Large intestine (tissue), 12 donors: ENCODE measurements at places on chromosomes 16 and 17.

- no peaks in the 10 kb centered on the region for H3K27me3 ChIP-seq
- no peak overlapping the region for H3K4me3 ChIP-seq
- no peak for DNase-seq
- no peaks in the 10 kb centered on the region for H3K4me1 ChIP-seq
Measured at GRCh38 chr16:26464576-26465266, 602.0 kb upstream of the C16orf82 start.

- H3K36me3 ChIP-seq, result no peaks in the 10 kb centered on the region
- peaks cover 2% of the 10 kb centered on the region for H3K27me3 ChIP-seq
- H3K27ac ChIP-seq, result no peak overlapping the region
- H3K4me1 ChIP-seq, result no peaks in the 10 kb centered on the region
- no peak for DNase-seq
Measured at GRCh38 chr17:48333034-48333530, 96.9 kb downstream of the SKAP1 start.

- H3K4me3 ChIP-seq, result no peak overlapping the region
- no peak overlapping the region for H3K27ac ChIP-seq
- DNase-seq, result peak; percentile 77
- no peaks in the 10 kb centered on the region for H3K4me1 ChIP-seq
Measured at GRCh38 chr16:10629592-10629963, 49.2 kb upstream of the EMP2 start.

DNA sequence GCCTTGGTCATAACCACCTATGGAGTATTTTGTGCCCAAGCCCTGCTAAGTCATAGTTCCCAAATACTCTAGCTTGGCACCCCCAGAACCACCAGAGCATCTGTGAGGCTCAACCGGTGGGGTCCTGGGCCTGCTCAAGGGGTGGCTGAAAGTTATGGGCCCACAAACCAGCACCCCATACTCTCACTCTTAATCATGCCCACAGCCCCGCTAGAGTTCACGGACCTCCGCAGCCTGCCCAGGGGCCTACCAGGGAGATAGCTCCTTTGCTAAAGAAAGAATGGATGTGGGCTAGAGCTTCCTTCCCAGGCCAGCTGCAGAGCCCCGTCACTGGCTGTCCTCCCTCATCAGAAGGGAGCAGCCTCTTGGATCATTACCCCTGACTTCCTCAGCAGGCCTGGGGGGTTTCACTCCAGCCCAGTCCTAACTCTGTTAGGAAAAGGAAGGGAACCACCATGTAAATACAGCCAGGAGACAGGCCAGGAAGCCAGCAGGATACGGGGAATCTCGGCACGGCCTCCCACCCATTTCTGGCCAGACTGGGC is 1.4 kb downstream of the GIT1 start:
- no peak for DNase-seq
- H3K36me3 ChIP-seq, result peaks cover 6% of the 10 kb centered on the region
- peaks cover 45% of the 10 kb centered on the region for H3K4me1 ChIP-seq
- no peaks in the 10 kb centered on the region for H3K27me3 ChIP-seq

DNA sequence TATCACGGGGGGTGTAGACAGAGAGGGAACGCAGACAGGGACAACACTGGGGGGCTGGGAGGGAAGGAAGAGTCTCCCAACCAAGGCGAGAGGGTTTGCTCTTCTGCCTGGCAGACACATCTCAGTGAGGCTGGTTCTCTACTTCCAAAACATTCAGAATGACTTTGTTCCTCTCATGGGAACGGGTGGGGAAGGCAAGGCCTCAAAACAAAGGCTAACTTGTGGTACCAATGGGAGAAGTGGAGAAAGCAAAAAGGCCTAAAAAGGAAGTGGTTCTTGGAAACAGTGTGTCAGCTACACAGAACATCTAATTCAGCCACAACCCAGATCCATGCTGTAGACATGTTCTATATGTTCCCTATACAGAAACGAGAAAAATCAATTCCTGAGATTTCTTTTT is 7.5 kb downstream of the FLOT2 start:
- no peak overlapping the region for H3K4me3 ChIP-seq
- no peak for DNase-seq
- no peaks in the 10 kb centered on the region for H3K27me3 ChIP-seq
- H3K27ac ChIP-seq, result no peak overlapping the region
- H3K36me3 ChIP-seq, result peaks cover 32% of the 10 kb centered on the region

DNA sequence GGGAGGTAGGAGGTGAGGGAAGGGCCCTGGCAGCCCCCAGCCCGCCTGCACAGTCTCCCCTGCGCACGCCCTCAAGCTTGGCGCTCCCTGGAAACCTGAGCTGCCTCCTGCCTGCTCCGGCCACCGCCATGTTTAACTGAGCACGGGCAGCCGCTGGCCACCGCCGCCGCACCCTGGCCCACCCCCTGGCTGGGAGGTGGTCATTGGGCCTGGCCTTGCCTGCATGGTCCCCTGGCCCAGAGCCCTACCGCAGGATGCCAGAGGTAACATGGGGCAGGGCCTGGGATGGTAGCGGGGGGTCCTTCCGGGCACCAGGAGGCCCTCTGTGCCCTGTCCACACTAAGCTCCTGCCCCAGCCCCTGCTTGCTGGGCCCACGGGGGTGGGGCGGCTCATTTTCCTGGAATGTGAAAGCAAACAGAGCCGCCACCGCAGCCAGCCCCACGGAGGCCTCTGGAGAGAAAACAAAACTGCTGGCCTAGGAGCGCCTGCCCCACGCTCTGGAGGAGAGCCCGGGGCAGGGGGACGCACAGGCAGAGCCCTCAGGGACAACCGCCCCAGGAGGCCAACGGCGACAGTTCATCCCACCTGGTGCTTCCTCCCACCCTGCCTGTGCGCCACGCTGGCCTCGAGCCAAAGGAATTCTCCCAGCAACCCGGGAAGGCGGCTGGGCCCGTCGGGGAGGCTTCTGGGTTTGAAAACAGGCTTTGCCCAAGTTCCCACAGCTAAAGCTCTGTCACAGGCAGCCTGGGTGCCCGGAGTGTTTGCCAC is 8.9 kb downstream of the NHERF2 start:
- DNase-seq, result peak; percentile 60
- H3K4me3 ChIP-seq, result no peak overlapping the region
- H3K4me1 ChIP-seq, result peaks cover 59% of the 10 kb centered on the region
- no peaks in the 10 kb centered on the region for H3K27me3 ChIP-seq

DNA sequence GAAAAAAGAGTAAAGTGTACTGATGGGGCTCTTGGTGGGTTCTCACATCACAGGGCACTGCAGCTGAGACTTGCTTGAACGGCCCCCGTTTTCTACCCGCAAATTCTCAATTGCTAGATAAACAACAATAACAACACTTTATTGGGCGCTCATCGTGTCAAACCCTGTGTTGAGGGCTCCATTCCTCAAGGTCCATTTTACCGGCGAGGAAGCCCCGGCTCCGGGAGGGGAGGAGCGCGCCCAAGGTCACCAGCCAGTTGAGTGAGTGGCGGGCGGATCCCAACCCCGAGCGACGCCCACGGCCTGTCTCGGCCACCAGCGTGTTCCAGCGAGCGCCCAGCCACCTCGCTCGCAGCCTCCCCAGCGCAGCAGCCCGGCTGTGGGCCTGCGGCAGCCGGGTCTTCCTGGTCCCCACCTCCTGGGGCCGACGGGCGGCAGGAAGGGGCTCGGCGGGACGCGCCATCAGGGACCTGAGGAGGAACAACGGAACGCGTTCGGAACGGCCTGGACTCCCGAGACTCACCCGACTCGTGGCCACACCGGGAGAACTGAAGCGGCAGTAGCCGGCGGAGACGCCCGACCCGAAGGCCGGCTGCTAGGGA is 373 bp downstream of the CMC2 start:
- peak; percentile 55 for DNase-seq
- peak overlapping the region; percentile 89 for H3K27ac ChIP-seq
- H3K36me3 ChIP-seq, result no peaks in the 10 kb centered on the region
- H3K27me3 ChIP-seq, result no peaks in the 10 kb centered on the region

- DNase-seq, result no peak
- peaks cover 10% of the 10 kb centered on the region for H3K36me3 ChIP-seq
- H3K4me1 ChIP-seq, result peaks cover 32% of the 10 kb centered on the region
- no peak overlapping the region for H3K4me3 ChIP-seq
- no peaks in the 10 kb centered on the region for H3K27me3 ChIP-seq
Measured at GRCh38 chr16:81491541-81492188, 47.1 kb downstream of the CMIP start.

DNA sequence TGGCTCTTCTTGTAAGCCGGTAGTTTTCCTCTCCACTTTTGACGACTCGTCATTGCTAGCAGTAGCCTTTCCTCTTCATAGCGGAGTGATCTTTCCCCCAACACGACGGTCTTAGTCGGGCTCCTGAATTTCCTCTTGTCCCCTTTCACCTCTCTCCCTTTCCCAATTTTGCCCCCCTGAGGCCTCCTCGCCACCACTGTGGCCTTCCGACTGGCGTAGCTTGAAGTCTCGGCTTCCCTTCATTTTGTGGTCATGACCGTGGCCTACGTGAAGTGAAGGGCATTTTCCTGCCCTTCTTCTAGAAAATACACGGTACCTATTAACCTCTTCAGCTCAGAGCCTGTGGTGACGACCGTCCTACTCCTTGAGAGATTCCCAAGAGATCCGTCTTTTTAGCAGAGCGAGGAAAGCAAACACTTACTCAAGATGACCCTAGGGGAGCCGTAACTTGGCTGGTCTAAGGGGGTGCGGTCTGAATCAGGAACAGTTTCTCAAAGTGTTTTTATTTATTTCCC is 787 bp downstream of the PRKAR1A start:
- peak overlapping the region; percentile 89 for H3K4me3 ChIP-seq
- peak overlapping the region; percentile 91 for H3K27ac ChIP-seq
- H3K36me3 ChIP-seq, result peaks cover 21% of the 10 kb centered on the region

DNA sequence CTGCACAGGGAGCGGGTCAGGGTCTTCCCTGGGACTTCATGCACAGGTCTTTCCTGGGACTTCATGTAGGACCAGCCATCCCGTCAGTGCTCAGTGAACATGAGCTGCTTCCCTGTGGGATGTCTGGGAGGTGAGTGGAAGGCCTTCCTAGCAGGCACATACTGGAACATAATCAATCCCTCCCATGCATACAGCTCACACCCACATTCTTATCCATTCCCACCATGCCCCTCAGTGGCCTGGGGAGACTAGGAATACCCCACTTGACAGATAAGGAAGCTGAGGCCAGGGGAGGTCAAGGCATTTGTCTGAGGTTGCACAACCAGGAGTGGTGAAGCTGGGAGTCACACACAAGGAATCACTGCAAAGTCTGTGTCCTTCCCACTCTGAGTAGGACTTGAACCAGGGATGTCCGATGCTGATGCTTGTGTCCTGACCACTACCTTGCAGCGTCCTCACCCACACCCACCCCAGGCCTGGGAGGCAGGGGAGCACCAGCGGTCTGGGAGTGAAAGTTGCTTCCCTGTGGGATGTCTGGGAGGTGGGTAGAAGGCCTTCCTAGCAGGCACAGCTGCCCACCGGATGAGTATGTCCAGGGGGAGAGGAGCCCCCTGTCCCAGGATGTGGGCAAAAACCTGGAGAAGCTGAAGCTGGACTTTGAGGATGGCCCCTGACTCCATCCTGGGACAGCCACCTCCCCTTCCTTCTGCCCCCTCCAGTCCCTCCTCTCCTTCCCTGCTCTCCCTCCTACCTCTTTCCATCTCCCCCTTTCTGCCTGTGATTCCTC is 1.0 kb upstream of the NLRC5 start:
- peaks cover 15% of the 10 kb centered on the region for H3K4me1 ChIP-seq
- no peak overlapping the region for H3K27ac ChIP-seq
- H3K4me3 ChIP-seq, result no peak overlapping the region
- H3K36me3 ChIP-seq, result no peaks in the 10 kb centered on the region
- DNase-seq, result no peak
- no peaks in the 10 kb centered on the region for H3K27me3 ChIP-seq

- H3K4me3 ChIP-seq, result no peak overlapping the region
- no peak for DNase-seq
- no peaks in the 10 kb centered on the region for H3K36me3 ChIP-seq
Measured at GRCh38 chr17:56185491-56186221, 32.4 kb downstream of the ANKFN1 start.

GRCh38 chr17:21034340-21035235 is 8.2 kb downstream of the USP22 start:
- DNase-seq, result no peak
- peaks cover 20% of the 10 kb centered on the region for H3K36me3 ChIP-seq
- no peaks in the 10 kb centered on the region for H3K4me1 ChIP-seq
- H3K27ac ChIP-seq, result no peak overlapping the region
- no peak overlapping the region for H3K4me3 ChIP-seq

GRCh38 chr16:83581082-83581481 is 226.7 kb upstream of the HSBP1 start:
- H3K36me3 ChIP-seq, result no peaks in the 10 kb centered on the region
- H3K4me3 ChIP-seq, result no peak overlapping the region
- H3K27ac ChIP-seq, result no peak overlapping the region
- no peaks in the 10 kb centered on the region for H3K4me1 ChIP-seq

DNA sequence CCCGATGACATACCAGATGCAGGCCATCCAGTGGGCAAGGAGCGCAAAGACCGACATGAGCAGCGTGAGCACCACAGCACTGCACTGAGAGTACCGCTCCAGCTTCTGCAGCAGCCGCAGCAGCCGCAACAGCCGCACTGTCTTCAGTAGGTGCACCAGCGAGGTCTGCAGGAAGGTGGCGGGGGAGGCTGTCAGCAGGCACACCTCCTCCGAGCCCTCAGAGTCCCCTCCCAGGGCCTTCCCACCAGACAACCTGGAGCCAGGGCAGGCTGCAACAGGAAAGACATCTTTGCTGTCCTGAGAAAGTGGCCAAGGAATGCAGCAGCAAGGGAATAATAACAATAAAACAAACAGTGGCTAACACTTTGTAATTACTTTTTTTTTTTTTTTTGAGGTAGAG is 9.1 kb downstream of the KCNH4 start:
- H3K4me1 ChIP-seq, result no peaks in the 10 kb centered on the region
- H3K27ac ChIP-seq, result no peak overlapping the region
- no peak for DNase-seq
- H3K36me3 ChIP-seq, result no peaks in the 10 kb centered on the region

DNA sequence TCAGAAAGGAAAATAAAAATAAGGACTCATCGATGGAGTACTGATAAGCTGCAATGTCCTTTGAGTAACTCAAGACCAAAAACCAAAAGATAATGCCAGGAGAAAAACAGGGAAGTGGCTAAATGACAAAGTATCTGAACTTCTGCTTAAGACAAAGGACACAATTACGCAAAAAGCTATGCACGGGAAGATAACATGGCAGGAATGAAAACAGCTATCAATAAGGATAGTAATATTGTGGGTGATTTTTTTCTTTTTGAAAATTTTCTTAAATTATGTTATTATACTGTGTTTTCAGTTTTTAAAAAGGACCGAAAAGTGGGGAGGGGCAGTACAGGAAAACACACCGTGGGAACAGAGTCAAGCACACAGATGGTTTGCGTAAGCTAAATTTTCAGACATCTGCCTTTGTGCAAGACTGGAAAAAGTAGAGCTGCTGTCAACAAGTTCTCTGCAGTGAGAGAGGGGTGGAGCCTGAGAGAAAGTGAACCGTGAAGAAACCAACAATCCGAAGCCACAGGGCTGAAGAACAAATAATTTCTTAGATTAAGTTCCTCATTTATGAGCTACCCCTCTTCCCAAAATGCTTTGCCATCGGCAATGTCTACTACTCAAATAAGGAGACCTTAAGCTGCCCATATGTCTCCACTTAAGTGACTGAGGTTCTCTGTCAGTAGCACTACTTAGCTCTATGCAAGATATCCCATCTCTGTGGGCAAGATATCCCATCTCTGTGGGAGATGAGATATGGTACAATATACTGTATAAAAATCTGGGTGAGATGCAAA is 99.9 kb upstream of the CORO6 start:
- DNase-seq, result peak; percentile 37
- H3K36me3 ChIP-seq, result no peaks in the 10 kb centered on the region
- H3K4me1 ChIP-seq, result no peaks in the 10 kb centered on the region
